Activated CD8-positive, alpha-beta memory T cell treated with anti-CD3 and anti-CD28 coated beads for 1 hour (primary cell): ENCODE measurements at places on chromosomes 3 and 15.

DNA sequence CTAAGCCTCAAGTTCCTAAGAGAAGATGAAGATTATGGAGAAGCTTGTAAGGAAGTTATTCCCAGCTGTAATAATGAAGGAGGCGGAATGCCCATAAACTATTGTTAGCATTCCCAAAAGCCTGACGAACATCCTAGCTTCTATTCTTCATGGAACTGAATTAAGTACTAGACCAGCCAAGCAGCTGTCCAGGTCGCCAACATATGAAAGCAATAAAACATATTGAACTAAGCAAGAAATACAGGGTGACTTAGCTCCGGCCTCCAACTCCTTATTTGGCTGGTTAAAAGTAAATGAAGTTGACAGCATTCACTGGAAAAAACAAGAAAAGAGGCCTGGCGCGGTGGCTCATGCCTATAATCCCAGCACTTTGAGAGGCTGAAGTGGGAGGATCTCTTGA lies 174.0 kb upstream of the TPM1 start:
- DNase-seq: no peak

GRCh38 chr3:36362216-36362615 lies 18.1 kb upstream of the STAC start:
- DNase-seq: no peak

DNA sequence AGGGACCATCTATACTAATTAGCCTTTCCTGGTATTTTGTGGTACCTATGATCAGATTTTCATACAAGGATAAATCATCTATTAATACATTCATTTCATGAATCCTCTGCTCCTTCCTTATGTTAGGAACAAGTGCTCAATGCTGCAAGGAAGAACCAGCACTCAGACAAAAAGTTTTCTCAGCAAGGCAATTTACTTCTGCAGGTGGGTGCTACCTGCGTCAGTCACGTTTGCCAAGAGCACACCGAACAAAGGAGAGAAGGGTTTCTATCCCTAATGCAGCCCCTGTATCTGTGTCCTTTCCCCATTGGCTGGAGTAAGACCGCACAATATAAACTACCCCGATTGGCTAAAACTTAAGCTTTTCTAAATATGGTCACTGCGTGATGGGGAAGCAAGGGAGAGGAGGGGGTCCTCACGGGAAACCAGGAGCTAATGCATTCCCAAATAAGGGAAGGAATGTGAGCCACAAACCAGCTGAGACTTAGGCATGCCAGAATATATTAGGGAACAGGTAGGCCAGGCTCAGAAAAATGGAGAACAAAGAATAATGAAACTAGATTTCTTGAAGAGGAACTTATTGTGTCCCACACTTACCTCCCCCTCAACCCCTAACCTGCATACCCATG lies 76.5 kb downstream of the AQR start:
- DNase-seq: no peak

DNA sequence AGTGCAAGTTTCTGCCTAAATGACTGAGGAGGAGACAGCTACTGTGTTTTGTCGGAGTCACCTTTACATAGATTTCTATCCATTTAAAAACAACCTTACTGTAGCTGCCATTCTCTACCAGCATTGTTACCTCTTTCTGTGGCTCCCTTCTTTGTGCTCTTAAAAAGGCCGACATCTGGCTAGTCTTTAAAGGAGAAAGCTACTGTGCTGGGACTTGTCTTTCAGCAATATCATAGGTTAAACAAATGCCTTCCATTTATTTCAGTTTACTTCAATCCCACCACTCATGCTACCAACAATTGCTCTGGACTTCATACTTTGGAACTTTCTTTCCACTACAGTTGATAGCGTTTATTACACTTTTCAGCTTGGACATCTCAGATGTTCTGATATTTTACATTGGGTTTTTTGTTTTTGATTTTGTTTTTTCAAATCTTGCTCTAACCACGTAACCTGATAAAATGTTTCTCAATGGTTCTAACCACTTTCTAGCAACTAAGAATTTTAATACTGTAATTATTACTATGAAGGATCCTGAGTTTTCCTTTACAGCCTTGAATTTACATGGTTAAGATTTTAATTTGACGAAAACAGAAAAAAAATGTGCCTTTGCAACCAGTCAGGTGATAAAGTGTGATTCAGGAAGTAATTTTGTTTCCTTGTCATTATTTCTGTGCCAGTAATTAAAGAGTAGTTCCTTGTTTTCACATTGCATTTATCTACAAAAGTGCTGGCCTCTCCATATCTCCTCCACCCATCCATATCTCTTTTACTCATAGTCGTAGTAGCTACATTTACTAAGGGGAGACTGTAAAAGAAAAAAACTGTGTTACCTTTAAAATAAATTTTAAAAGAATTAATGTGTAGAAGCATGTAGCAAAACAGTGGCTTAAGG lies 1.3 kb upstream of the CBLB start:
- DNase-seq: no peak

DNA sequence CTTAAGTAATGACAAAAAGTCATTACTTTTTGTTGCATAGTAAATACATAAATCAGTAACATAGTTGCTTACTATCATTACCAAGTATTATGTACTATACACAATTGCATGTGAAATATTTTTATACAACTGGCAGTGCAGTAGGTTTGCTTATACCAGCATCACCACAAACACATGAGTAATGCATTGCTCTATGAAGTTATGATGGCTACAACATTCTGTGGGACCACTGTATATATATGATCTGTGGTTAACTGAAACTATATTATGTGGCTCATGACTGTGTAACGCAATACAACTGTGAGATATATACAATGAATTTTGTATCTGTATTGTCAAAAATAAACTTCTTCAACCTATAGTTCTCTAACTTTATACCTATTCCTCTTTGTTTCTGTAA lies 113.7 kb upstream of the RBMS3 start:
- no peak for DNase-seq

DNA sequence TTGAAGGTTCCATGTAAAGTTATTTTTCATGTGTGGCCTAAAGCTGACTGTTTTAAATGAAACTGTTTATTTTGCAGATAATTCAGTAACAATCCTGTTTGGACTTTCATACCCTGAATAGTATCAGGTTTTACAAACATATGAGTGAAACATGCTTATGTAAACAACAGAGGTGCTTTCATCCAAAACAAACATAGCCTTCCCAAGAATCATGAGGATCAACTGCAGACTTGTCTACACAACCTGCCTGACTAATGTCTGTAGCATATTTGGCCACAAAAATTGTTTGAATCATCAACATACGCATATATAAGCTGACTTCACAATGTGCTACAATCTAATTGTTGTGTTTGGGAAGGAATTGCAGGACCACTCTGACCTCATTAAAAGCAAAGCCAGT lies 190.4 kb downstream of the DIPK2A start:
- DNase-seq: no peak

DNA sequence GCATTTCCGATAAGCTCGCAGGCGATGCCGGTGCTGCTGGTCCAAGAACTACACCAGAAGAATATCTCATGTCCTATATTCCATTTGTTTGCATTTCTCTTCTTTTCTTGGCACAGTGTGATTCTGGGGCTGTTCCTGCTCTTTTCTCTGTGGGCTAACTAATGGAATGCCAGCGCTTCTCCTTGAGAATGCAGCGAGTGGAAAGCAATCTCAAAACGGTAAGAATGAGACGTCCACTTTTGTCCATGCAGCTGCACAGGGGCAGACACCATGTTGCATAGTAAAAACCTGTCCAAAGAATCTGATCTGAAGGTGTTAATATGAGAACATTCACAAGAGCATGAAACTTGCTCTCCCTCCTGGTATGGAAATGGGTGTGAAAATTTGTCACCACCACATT lies 6.6 kb upstream of the CHRNA3 start:
- no peak for DNase-seq

DNA sequence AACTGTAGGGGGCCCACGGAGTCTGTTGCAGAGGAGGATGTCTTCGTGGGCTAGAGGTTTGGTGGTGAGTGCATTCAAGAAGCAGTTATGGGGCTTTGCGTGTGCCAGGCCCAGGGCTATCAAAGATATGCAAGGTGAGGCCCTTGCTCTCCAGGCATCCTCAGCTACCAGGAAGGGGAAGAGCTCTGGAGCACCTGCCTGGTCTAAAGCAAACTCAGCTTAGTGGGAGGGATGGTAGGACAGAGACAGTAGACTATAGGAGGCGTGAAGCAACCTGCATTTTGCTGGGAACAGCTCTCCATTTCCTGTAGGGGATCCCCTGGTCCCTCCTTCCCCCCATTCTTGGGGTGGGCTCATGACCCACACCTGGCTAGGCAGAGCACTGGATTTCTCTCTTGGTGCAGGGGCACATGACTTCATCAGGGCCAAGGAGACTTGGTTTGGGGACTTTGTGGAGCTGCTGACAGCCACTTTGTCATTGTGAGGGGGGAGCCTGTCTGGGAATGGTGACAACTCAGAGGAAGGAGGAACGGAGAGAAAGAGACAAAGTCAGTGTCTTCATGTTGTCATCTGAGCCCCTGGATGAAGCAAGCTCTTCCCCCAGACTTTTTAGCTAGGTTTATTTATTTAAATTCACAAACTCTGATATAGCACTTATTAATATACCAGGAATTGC lies 8.6 kb upstream of the EEFSEC start:
- DNase-seq: no peak

GRCh38 chr3:125054449-125055329 lies 1.1 kb downstream of the HEG1 start:
- no peak for DNase-seq

DNA sequence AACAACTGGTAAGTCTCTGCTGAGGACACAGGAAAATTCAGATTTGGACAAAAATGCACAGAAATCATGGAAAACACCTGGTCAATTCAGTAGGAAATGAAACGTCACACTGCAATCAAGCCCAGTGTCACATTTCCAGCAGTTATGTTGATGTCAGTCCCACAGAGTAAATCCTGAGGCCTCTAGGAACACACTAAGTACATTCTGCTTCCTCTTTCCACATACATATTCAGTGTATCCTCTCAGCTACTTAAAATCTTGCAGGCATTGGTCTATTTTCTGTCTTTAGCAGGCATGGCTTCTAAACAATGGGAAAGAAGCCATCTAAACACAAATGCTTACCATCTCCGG lies 207.8 kb downstream of the PLCL2 start:
- no peak for DNase-seq

GRCh38 chr15:94256511-94256910 lies 25.1 kb downstream of the MCTP2 start:
- no peak for DNase-seq

DNA sequence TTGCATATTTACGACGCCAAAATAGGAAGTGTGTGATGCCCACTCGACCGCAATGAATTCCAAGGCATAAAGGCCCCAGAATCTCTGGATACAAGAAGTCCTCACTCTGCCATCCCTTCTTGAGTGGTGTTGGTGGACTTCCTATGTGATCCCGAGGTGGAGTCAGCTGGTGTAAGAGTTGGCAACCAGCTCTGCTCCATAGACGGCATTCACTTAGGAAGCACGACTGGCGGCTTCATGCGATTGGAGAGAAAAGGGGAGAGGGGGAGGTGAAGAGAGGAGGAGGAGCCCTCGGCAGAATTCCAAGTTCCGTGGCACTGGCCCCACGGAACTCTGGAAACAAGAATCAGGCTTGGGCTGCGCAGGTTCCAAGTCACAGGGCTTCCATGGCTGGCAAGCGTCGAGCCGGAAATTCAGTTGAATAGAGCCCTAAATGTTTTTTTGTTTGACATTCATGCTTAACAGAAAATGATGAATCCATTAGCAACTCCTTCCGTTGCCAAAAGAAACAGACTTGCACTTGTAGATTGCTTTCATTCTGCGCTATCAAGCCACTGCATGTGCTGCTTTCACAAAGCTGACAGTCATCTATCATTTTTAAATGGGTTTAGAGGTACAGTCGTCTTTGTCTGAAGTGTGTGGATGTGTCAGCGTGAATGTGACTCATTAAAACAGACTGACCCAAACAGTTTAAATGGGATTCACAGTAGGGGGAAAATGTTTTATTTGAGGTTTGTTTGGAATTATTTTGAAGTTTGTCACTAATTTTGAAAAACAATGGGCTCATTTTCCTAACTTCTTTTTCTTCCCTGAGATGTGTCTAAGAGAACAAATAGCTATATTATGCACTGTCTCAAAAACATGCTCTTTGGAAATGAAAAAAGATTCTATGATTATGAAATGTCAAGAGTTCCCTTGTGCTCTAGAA lies 428.3 kb upstream of the ATP11B start:
- no peak for DNase-seq

DNA sequence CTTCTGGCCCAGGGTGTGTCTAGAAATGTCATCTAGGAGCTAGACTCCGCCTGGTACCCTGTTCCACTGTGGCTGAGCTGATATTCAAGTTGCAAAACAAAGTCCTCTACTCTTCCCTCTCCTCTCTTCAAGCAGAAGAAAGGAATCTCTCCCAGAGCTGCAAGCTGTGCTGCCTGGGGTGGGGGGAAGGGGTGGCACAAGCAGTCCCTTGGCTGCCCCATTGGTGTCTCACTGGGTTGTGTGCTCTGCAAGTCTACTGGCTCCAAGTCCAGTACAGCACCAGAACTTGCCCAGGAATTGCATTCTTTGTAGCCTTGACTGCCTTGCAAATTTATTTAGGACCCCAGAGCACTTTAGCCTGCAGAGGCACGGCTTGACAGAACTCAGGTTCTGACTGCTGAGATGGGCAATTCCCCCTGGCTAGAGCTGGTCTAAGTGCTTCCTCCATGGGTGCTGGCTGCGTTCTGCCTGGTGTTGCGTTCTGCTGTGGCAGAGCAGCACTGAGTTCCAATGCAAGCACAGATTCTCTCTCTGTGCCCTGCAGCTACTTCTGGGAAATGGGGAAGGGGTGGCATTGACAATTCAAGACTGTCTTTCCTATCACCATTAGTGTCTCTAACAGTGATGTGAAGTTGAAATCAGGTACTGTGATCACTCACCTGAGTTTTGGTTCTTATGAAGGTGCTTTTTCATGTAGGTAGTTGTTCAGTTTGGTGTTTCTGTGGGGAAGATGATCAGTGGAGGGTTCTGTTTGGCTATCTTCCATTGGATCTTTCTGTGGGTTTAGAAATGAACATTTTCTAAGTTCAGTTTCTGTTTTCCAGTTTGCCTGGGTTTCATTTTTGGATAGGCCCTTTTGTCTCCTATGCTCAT lies 39.5 kb downstream of the OXSR1 start:
- no peak for DNase-seq

DNA sequence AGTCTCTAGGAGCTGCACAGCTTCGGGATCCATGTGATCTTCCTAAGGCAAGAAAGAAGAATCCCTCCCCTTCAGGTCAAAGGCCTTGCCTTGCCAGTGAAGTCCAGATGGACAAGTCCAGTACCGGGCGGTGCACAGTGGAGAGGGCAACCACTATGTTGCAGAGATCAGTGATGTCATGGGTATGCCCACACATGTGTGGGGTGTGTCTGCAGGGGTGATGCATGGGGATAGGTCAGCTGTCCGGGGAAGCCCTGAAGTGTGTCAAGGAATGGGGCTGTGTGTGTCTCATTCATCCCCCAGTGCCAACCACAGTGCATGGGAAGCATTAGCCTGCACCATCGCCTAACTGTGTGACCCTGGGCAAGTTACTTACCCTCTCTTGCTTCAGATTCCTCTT lies 66.5 kb downstream of the TLE3 start:
- DNase-seq: no peak
